Activated CD4-positive, alpha-beta T cell treated with anti-CD3 and anti-CD28 coated beads, Interleukin-2, amount 10 ng/mL, durations not matched to agents 24 days and 14 days (primary cell): ENCODE measurements at places on chromosomes 4 and X.

- DNase-seq, result no peak
Observed at GRCh38 chr4:79673377-79673776, 265.3 kb upstream of the GK2 start.

DNA sequence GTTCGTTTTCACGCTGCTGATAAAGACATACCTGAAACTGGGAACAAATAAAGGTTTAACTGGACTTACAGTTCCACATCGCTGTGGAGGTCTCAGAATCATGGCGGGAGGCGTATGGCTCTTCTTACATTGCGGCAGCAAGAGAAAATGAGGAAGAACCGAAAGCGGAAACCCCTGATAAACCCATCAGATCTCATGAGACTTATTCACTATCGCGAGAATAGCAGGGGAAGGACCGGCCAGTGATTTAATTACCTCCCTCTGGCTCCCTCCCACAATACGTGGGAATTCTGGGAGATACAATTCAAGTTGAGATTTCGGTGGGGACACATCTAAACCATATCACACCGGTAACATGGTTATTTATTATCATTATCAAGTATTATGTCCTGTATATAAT, 2204.5 kb downstream of the ARAP2 start:
- no peak for DNase-seq

DNA sequence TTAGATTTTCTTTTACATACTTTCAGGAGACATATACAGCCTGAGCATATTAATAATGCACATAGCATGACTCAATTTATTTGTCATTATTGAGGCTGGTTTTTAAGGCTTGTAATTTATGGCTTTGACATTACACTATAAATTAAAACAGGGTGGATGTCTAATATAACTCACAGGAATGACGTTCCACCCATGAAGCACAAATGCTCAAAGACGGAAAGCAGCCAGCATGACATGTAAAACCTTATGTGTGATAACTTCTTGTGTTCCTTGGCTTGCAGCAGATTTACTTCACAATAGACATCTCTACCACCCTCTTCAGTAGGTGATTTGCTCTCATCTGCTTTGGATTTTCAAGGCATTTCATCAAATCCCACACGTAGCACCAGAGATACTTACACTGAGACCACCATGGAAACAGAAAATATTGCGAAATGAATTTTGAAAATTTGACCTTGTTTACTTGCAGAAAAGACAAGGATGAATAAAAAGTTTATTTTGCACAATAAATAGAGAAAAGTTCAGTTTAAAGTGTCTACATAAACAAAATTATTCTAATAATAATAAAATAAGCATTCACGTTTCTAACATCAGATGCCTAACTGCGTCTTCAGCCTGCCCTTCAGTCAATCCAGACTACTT, 64.7 kb upstream of the BTC start:
- DNase-seq, result no peak

DNA sequence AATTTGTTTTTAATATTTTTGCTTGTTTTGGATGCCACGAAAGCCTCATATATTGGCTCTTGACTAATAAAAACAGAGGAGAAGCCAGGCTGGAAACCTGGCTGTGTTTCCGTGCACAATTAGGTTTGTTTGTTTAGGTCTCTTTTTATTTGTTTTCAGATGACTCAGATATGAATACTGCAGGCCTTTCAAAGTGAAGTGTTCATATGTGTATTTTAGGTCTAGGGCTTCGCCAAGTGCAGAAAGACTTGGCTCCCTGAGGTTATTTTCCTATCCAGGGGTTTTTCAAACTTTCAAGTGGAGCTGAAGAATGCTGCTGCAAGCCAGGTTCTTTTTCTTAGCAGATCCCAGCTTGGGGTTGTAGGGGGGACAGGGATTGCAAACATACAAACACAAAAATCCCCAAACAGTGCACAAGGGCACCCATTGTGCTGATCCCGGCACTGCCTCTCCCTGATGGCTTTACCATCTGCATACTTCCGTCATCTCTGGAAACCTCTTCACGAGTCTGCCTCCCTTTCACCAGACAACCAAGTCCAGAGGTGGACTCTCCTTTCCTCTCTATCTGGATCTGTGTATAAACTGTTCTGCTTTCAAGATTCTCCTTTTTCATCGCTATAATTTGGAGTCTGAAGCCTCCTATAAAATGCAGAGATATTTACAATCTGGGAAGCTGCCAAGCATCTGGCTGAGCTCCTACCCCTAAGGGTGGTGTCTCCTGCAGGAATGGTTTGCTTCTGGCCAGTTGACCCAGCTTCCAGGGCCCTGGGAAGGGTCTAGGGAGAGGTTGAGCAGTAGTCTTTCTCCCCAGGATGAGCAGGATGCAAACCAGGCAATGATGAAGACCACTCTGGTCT, 108.6 kb downstream of the SMIM20 start:
- no peak for DNase-seq

DNA sequence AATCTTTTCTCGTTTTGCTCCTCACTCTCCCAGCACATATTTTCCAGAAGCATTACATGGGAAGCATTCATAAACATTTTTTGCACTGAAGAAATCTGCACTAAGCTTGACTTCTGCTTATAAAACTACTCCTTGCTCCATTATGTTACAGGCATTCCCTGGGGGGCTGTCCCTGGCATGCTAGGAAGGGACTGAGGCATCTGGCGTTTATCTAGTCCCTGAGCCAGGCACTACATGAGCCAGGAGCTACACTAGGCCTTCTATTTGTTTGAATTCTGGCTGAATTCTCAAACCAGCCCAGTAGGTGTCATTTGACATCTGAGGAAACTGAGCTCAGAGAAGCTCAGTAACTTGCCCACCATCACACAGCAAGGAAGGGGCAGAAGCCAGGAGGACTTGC, 43.3 kb downstream of the NHSL2 start:
- no peak for DNase-seq

DNA sequence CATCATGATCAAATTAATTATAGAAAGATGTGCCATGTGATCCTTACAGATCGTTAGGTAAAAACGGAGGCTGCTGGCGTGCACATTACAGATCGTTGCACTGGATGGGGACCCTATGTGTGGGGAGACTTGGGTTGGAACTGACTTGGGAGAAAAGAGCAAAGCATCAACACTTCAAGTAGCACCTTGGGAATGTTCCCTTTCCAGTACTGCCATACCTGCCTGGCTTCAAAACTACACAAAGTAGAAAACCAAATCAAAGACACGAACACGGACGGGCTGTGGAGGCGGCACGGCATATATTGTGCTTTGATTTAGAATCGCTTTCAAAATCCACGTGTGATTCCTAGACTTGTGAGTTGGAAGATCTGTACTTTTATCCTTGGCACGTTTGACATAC, 898 bp downstream of the CMC4 start:
- peak; percentile 57 for DNase-seq

- DNase-seq, result no peak
Observed at GRCh38 chr4:39427520-39428114, 20.9 kb downstream of the KLB start.

DNA sequence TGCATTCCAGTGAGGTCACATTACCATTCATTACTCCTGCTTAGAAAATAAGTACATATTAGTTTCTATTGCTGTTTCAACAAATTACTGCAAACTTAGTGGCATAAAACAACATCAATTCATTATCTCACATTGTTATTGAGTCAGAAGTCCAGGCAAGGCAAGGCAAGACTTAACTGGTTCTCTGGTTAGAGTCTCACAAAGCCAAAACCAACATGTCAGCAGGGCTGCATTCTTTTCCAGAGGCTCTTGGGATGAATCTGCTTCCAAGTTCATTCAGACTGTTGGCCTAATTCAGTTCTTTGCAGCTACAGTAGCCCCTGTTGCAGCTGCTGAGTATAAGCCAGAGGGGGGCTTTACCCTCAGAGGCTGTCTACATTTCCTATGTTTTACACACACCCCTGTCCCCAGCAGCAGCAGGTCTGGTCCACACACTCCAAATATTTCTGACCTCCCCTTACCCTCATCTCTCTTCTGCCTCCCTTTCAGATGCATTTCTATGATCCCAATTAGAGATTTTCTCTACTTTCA, 892.1 kb upstream of the EPHA5 start:
- DNase-seq, result no peak

DNA sequence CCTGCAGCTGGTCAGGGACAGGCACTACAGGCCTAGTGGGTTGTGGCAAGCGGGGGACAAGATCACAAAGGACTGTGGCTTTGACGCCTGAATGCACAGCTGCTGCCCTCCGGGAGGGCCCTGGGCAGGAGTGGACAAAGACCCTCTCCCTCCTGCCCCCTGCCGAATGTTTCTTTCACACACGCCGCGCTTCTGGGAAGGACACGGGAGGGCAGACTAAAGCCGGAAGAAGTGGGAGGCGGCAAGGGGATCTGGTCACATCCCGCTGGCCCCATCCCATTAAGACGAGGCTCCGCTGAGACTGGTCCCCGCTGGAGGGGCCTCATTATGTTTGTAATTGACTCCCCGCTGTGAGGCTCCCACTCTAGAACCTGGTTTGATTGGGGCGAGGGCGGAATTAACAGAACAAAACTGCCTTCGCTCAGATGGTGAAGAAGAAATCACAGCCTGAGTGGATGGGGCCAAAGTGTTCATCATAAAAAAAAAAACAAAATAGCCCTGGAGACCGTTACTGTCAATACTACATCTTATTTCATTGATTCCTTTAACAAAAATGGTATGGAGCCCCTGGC, 37.8 kb upstream of the PSAPL1 start:
- DNase-seq, result no peak

- DNase-seq, result no peak
Observed at GRCh38 chrX:48908600-48908999, 2.8 kb downstream of the SLC35A2 start.

DNA sequence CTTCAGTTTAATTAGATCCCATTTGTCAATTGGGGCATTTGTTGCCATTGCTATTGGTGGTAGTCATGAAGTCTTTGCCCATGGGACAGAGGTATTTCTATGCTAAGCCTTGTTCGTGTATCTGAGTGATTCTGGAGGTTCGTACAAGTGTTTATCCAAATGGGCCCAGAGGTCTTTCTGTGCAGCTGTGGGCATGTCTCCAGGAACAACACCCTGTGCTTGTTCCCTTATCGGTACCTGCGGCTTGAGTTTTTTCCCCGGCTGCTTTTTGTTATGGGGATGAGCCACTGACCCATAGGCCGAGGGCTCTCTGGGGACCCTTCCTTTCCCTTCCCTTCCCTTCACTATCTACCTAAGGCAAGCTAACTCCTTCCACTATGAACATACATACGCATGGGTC, 81.4 kb upstream of the WDR1 start:
- peak; percentile 22 for DNase-seq

DNA sequence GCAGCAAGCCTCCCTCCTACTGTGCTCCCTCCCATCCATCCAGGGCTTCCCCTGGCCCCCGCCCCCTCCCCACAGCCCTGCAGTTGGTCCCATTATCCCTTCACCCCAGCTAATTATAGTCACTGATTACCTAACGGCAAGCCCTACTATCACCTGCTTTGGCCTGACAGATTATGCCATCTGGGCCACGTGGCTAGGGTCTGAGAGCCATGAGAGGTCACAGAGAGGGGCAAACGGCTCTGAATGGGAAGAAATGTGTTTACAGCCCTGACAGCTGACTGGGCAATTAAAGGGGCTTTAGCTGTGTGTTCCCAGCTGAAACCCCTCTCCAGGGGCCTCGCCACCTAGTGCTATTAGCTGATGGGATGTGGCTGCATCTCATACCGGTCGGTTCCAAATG, 134.4 kb upstream of the CPEB2 start:
- DNase-seq, result no peak

DNA sequence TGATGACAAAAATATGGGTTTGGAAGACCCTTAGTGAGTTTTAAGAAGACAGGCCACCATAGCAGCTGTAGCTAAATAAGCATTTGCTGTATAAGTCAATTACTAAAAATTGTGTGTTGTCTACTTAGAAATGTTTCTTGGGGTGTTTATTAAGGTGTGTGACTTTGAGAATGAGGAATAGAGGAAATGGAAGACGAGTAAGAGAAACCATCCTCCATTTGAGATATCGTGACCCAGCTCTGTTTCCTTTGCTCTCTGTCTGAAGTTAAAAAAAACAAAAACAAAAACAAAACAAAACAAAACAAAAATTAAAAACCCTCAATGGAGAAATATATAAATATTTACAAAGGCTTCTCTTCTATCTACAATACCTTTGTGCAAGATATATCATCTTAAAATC, 41.7 kb upstream of the FAM9C start:
- DNase-seq, result no peak

GRCh38 chrX:133563705-133564104, 148.4 kb upstream of the GPC4 start:
- no peak for DNase-seq

- DNase-seq, result no peak
Observed at GRCh38 chr4:1014291-1015167, 3.1 kb downstream of the FGFRL1 start.

GRCh38 chr4:148795156-148795864, 353.1 kb upstream of the NR3C2 start:
- no peak for DNase-seq

GRCh38 chr4:148793221-148793620, 351.0 kb upstream of the NR3C2 start:
- no peak for DNase-seq

GRCh38 chr4:163048447-163048846, 118.2 kb downstream of the NAF1 start:
- peak; percentile 62 for DNase-seq

DNA sequence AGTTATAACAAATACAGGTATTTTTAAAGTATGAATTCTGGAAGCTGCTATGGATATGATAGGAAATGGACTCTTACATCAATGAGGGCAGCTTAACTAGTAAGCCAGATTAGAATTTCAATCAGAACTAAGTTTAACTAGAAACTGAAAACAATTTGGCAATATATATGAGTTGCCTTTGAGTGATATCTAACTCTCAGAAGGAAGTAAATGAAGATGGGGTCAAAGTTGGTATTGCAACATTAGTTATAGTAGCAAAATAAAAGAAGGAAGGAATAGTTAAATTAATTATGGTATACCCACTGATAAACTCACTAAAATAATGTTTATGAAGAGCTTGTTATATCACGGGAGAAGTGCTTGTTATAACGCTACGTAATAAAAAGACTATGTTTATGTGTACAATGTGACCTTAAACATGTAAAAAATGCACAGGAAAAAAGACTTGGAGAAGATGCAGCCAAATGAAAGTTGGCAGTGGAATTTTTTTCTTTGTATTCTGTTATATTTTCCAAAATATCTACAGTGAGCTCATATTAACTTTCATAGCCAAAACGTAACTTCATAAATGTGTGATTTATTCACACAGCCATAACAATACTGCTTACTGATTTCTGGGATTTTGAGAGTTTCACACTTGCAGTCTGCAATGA, 34.5 kb downstream of the PHKA2 start:
- no peak for DNase-seq
